Testis (tissue), 5 donors: ENCODE measurements at places on chromosomes 13 and 19. TPM values are rescaled to one million over a fixed set of nuclear protein-coding genes. Genes with fewer than 3 reads are reported as not detected.
A peak's percentile ranks its signal among the peaks of the same experiment; 100 is the strongest.

GRCh38 chr19:29372091-29372415 lies 153.7 kb upstream of the VSTM2B start:
- no peak for DNase-seq
- no peak overlapping the region for H3K4me3 ChIP-seq
- no peaks in the 10 kb centered on the region for H3K36me3 ChIP-seq
- no peaks in the 10 kb centered on the region for H3K4me1 ChIP-seq

- H3K36me3 ChIP-seq, result no peaks in the 10 kb centered on the region
- H3K4me1 ChIP-seq, result no peaks in the 10 kb centered on the region
These were observed 4.3 kb upstream of the ACP5 start for GRCh38 chr19:11581740-11582139.

BABAM1 gene
- total RNA-seq, result 95.4 TPM

MAMSTR gene
- 21.8 TPM for total RNA-seq

- peaks cover 15% of the 10 kb centered on the region for H3K4me1 ChIP-seq
- no peaks in the 10 kb centered on the region for H3K36me3 ChIP-seq
- H3K27me3 ChIP-seq, result no peaks in the 10 kb centered on the region
- H3K4me3 ChIP-seq, result no peak overlapping the region
- no peak overlapping the region for H3K27ac ChIP-seq
- DNase-seq, result no peak
These were observed 22.0 kb downstream of the SIN3B start for GRCh38 chr19:16851031-16851712.

DNA sequence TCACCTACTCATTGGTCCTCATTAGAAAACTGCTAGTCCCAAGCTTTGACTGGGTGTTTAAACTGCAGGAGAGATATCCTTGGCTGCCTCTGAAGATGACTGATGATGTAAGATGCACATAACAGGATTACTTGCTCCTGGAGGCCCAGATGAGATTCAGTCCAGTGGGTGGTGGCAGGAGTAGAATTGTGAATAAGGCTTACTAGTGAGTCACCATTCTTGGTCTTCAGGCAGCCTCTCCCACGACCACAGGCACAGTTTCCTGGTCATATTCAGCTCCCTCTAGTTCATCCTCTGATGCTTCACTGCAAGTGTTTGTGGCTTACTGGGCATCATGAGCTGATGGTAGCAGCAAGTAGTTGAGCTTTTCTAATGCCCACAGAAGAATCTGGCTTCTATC lies 12.1 kb downstream of the SERTM1 start:
- no peaks in the 10 kb centered on the region for H3K27me3 ChIP-seq
- H3K4me3 ChIP-seq, result no peak overlapping the region
- no peaks in the 10 kb centered on the region for H3K4me1 ChIP-seq
- H3K36me3 ChIP-seq, result no peaks in the 10 kb centered on the region
- DNase-seq, result no peak

- H3K27me3 ChIP-seq, result no peaks in the 10 kb centered on the region
- peak within 1 kb of the TSS; percentile 5 for H3K27ac ChIP-seq
These were observed at the start of gene MTUS2 for GRCh38 chr13:28820099-28821051. Gene MTUS2 (plus strand): TSS chr13:28820339.

CERS4 gene
- 105 TPM for total RNA-seq

DNA sequence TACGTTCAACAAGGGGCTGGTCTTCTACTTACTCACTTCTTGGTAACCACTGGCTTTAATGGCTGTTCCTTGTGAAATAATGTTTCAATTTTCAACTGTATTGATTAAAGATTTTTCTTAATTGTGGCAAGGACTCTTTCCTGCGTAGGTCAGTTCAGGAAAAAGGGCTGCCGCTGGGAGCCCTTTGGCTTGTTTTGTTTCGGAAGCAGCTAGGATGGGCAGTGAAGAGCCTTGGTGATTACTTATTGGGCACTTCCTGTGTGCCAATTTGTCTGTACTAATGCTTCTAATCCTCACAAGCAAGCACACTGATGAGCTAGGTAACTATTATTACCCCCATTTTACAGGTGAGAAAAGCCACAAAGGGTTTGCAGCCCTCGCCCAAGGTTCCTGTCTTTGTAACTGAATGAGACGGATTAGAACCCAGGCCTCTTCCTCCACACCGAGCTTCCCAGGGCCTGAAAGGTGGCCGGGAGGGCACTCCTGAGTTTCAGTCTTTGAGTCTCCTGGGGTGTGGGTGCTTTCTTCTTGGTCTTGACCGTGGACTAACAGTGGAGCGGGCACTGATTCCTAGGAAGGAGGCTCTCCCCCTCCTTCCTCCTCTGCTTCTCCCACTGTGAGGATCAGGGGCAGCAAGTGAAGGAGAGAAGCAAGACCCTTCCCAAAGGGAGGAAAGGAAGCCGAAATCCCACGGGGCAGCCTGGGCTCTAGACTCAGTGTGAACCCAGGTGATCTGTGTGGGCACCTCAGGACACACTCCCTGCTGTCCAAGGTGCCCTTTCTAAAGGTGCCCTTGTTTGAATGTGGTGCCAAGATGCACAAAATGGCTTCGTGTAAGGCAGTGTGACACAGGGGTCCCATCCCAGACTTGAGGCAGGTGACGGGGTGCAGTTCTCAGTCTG lies 3.7 kb downstream of the COL4A2 start:
- no peak for DNase-seq
- H3K4me3 ChIP-seq, result no peak overlapping the region
- H3K27me3 ChIP-seq, result no peaks in the 10 kb centered on the region

GRCh38 chr13:21130116-21130515 lies 46.2 kb downstream of the SKA3 start:
- no peak overlapping the region for H3K27ac ChIP-seq
- no peaks in the 10 kb centered on the region for H3K4me1 ChIP-seq
- no peaks in the 10 kb centered on the region for H3K27me3 ChIP-seq
- no peak for DNase-seq

DNA sequence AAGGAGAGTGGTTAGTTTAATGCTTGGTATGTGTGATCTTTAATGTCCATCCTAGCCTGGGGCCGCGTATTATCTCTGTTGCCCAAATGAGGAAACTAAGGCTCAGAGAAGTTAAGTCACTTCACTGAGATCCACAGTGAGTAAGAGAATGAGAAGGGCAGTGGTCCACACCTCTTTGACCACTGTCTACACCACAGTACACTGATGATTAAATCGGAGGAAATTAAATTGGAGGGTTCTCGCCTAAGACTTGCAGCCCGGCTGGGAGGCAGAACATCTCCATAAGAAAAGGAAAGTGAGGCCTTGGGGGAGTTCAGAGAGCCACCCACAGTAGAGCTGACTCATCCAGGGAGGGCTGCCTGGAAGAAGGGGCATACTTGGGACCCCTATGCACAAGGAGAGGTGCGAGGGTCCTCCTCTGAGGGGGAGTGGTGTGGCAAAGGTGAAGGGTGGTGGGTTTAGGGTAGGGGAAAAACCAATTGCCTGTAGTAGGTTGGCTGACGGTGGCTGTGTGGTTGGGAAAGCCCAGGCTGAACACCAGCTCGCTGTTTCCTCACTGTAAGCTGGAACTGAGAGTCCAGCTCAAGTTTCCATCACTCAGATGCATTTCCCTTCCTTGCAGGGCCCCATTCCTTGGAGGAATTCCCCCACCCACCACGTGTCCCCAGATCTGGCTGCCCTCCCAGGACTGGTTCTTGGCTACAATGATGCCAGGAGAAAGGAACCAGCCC lies 15.0 kb upstream of the DHRS12 start:
- H3K4me1 ChIP-seq, result peaks cover 11% of the 10 kb centered on the region
- DNase-seq, result no peak
- H3K27ac ChIP-seq, result no peak overlapping the region
- no peak overlapping the region for H3K4me3 ChIP-seq
- no peaks in the 10 kb centered on the region for H3K27me3 ChIP-seq

MAG gene
- 18.4 TPM for total RNA-seq

ARID3A gene
- 15.3 TPM for total RNA-seq

- H3K27me3 ChIP-seq, result no peaks in the 10 kb centered on the region
- no peak overlapping the region for H3K4me3 ChIP-seq
- no peak overlapping the region for H3K27ac ChIP-seq
- no peaks in the 10 kb centered on the region for H3K4me1 ChIP-seq
- H3K36me3 ChIP-seq, result no peaks in the 10 kb centered on the region
- no peak for DNase-seq
These were observed 4.9 kb upstream of the NECTIN2 start for GRCh38 chr19:44841231-44841630.

GRCh38 chr13:59538512-59538911 lies 625.2 kb downstream of the DIAPH3 start:
- H3K27me3 ChIP-seq, result no peaks in the 10 kb centered on the region
- H3K36me3 ChIP-seq, result no peaks in the 10 kb centered on the region
- H3K4me3 ChIP-seq, result no peak overlapping the region
- no peak for DNase-seq
- H3K27ac ChIP-seq, result no peak overlapping the region

- no peak overlapping the region for H3K4me3 ChIP-seq
- no peak overlapping the region for H3K27ac ChIP-seq
- H3K4me1 ChIP-seq, result no peaks in the 10 kb centered on the region
- no peak for DNase-seq
- H3K36me3 ChIP-seq, result no peaks in the 10 kb centered on the region
These were observed 14.2 kb upstream of the PDX1 start for GRCh38 chr13:27905650-27906049.

DNA sequence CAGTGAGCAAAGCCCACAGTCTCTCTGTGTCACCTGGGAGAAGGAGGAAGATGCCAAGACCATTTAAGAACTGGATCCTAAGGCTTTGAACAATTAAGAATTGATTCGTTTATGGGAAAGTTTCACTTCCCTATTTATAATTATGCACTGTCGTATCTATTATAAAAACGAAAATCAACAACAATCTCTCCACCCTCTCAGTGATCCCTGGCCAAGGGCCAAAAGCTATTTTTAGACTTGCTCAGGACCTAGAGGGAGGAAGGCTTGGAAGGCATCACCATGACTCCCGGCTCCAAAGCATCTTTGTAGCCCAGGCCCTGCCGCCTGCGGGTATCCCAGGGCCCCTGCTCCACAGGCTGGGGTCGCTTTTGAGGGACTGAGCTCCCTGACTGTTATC lies 1.3 kb downstream of the RHPN2 start:
- H3K27me3 ChIP-seq, result no peaks in the 10 kb centered on the region
- peaks cover 7% of the 10 kb centered on the region for H3K4me1 ChIP-seq
- no peak for DNase-seq
- no peaks in the 10 kb centered on the region for H3K36me3 ChIP-seq
- H3K27ac ChIP-seq, result no peak overlapping the region

GRCh38 chr19:2462635-2463421 lies 6.1 kb upstream of the LMNB2 start:
- no peak overlapping the region for H3K27ac ChIP-seq
- DNase-seq, result peak; percentile 91
- H3K27me3 ChIP-seq, result no peaks in the 10 kb centered on the region
- no peaks in the 10 kb centered on the region for H3K36me3 ChIP-seq
- H3K4me3 ChIP-seq, result peak overlapping the region; percentile 63

DNA sequence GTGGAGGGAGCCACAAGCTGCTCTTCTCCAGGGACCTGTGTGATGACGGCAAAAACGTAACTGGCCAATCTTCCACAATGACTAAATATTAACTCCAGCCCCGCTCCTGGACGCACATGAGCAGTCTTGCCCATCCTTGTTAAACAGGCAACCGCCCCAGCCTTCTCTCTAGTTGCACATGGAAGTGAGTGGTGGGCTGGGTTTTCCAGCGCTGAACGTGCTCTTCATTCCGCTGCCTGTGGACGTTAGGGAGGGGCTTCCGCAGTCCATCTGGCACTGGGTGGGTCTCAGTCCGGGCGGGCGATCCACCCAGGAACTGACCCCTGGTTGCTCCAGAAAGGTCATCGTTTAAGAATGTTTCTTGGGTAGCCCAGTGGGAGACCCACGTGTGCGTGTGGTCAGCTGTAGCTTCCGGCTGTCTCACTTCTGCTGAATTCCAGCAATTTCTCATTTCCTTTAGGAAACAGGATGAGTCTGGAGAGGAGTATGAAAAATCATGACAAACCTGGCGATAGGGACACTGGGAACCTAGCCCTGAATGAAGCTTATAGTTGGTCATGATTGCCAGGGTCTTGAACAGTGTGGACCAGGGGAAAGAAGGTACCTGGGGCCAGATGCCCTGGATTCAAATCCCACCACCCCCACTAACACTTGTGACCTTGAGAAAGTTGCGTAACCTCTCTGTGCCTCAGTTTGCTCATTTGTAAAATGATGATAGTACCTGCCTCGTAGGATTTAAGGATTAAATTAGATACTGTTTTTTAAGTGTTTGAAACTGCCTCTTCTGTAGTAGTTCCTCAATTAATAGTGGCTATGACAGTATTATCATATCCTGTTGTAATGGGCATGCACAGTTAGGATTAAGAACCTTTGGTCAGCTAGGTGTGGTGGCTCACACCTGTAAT lies 92.6 kb downstream of the SIPA1L3 start:
- no peaks in the 10 kb centered on the region for H3K27me3 ChIP-seq
- no peaks in the 10 kb centered on the region for H3K36me3 ChIP-seq
- peaks cover 14% of the 10 kb centered on the region for H3K4me1 ChIP-seq
- no peak for DNase-seq

DNA sequence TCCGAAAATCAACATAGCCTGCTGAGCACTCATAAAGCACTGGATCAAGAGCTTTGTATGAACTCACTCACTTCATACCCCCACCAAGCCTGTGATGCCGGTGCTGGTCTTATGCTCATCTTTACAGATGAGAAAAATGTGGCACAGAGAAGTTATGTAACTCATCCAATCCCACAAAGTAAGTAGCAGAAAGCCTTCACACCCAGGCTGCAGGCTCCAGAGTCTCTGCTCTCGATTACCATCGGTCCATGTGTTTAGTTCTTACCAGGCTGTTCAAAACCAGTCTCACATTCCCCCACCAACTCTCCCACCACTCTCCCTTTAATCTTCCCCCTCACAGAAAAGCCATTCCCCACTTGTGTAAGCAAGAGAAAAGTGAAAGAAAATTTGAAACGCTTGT lies 276.0 kb downstream of the DNAJC15 start:
- no peak overlapping the region for H3K4me3 ChIP-seq
- H3K27ac ChIP-seq, result no peak overlapping the region
- H3K36me3 ChIP-seq, result no peaks in the 10 kb centered on the region
- no peak for DNase-seq
- peaks cover 3% of the 10 kb centered on the region for H3K4me1 ChIP-seq

GRCh38 chr13:82993417-82993816 lies 888.9 kb downstream of the SLITRK1 start:
- H3K4me3 ChIP-seq, result no peak overlapping the region
- H3K36me3 ChIP-seq, result no peaks in the 10 kb centered on the region
- no peaks in the 10 kb centered on the region for H3K27me3 ChIP-seq
- no peak for DNase-seq

DNA sequence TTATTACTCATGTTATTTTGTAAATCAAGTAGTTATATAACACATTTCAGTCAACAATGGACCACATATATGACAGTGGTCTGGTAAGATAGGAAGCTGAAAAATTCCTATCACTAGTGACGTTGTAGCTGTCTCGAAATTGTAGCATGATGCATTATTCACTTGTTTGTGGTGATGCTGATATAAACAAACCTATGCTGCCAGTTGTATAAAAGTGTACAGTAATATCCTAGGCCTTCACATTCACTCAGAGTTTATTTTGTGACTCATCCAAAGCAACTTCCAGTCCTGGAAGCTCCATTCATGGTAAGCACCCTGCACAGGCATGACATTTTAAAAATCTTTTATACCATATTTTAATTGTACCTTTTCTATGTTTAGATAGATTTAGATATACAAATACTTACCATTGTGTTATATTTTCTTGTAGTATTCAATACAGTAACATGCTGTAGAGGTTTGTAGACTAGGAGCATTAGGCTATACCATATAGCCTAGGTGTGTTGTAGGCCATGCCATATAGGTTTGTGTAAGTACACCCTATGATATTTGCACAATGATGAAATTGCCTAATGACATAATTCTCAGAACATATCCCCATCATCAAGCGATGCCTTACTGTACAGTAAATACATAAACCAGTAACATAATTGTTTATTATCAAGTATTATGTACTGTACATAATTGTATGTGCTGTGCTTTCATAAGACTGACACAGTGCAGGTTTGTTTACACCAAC lies 49.3 kb downstream of the IFT88 start:
- H3K27me3 ChIP-seq, result no peaks in the 10 kb centered on the region
- H3K4me1 ChIP-seq, result no peaks in the 10 kb centered on the region
- H3K4me3 ChIP-seq, result no peak overlapping the region
